ENCODE measurements at places on chromosomes 7 and 10.

GRCh38 chr7:75565132-75565837 lies 73.2 kb downstream of the SPDYE5 start:
- DNase-seq = no peak

DNA sequence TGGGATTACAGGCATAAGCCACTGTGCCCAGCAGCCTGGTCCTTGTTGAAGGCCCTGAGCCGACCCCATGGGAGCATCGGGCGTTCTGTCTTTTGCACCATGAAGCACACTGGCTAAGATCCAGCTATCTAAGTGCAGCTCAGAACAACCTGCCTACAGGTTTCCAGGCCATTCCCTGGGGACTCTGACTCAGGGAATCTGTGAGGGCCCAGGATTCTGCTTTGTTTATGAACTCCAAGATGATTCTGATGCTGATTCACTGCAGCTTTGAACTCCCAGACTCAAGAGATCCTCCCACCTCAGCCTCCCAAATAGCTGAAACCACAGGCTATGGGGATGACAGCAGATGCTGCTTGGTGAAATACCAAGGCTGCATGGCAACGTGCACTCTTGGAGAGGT lies 30.2 kb downstream of the NPTX2 start:
- no peak for DNase-seq

- DNase-seq = no peak
These were observed 81.9 kb downstream of the NPTX2 start for GRCh38 chr7:98698976-98699375.

GRCh38 chr7:97798046-97799019 lies 66.4 kb downstream of the TAC1 start:
- DNase-seq = no peak

GRCh38 chr10:53601260-53601875 lies 828.8 kb upstream of the MBL2 start:
- no peak for DNase-seq

DNA sequence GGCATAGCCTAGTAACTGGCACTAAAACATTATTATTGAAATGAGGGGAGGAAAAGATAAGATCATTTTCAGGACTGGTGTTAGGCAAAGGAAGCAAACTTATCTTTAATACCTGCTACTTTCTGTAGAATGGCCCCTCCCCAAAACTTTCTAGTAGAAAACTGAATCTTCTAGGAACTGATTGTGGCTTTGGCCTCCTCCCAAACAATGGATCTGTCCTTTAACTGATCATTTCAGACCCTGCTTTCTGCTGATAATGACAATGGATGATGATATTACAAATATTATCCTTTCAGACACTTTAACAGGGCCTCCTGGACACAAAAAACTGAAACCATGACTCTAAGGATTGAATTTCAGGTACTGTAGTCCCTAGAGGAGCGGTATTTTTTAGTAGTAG lies 55.1 kb downstream of the EZH2 start:
- DNase-seq = no peak

DNA sequence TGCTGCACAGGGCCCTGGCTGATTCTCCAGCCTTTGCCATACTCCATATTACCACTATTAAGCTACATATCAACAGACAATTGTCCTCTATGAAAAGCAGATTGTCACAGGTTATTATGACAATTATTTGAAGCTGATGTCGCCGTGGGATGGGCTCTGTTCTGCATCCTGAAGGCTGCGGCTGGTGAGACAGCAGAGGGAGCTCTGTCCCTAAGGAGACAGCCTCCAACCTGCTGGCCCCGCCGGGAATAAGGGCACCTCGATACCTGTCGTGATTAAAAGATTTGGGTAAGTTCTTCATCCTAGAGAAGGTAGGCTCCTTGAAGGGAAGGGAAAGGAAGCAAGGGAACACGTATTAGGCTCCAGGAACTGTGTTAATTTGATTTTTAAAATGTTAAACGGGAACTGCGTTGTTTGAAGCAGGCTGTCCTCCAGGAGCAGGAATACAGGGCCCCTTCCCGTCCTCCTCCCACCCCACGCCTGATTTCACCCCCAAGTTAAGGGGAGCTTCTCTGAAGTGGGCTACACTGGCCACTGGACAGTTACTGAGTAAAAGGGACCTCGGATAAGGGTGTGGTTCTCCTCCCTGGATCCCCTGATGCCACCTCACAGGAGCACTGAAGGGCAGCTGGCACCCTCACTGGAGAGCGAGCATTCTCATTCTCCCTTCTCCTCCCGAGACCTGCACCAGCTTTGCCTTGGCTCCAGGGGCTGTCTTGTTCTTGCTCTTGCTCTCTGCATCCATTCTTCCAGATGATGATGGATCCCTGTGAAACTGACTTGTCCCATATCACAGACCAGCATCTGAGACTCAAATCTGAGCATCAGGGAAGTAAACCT lies 11.8 kb upstream of the TIAL1 start:
- no peak for DNase-seq

GRCh38 chr7:37218956-37219355 lies 229.7 kb downstream of the ELMO1 start:
- no peak for DNase-seq

DNA sequence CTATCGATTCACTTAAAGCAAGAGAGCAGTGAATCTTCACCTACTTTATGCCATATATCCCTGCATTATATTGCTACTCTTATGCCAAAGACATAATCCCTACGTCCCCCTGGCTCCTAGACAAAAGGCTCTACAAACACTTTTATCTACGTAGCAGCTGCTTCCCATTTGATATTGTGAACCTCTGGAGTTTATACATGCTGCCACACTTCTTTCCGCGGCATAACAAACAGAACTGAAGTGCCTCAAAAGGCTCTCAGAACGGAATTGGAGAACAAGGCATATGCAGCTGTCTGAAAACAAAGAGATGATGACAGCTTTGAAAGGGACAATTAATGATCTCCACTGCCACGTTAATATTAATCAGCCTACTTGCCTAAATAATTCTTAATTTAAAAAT lies 985.6 kb upstream of the LRRN3 start:
- DNase-seq = no peak

DNA sequence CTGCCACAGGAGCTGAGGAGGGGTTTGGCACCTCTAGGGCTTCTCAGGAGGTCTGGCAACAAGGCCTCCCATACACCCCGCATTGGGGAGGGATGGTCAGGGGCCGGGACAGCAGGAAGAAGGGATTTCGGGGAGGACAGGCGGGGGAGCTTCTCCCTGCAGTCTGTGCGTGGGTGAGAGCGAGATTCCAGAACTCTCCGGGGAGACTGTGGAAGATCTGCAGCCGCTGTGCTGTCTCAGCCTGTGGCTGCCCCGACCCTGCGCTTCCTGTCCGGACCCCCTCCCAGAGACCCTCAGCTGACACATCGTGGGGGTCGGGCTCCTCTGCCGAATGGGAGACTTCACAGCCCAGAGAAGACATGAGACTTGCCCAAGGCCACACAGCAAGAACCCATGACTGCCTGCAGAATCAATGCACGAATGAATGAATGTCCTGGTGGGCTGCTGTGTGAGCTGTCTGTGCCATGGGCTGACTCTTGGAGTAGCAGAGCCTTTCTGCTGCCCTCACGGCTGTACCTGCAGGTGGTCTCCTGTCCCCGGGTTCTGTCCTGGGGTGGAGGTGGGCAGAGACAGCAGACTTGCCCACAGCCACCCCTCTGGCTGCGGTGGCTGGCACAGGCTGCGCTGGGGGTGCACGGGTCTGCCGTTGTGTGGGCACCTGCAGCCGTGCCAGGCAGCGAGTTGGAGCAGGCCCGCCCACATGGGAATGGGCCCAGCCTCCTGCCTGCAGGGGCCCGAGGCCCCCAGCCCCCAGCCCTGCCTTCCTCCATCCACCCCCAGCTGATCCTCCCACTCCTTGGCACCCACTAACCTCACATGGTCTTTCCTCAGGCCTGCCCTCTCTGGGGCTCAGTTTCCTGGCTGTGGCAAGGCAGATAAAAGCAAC lies 16.3 kb upstream of the LFNG start:
- DNase-seq = no peak

GRCh38 chr10:58919927-58920654 lies 256.4 kb upstream of the PHYHIPL start:
- DNase-seq = no peak

DNA sequence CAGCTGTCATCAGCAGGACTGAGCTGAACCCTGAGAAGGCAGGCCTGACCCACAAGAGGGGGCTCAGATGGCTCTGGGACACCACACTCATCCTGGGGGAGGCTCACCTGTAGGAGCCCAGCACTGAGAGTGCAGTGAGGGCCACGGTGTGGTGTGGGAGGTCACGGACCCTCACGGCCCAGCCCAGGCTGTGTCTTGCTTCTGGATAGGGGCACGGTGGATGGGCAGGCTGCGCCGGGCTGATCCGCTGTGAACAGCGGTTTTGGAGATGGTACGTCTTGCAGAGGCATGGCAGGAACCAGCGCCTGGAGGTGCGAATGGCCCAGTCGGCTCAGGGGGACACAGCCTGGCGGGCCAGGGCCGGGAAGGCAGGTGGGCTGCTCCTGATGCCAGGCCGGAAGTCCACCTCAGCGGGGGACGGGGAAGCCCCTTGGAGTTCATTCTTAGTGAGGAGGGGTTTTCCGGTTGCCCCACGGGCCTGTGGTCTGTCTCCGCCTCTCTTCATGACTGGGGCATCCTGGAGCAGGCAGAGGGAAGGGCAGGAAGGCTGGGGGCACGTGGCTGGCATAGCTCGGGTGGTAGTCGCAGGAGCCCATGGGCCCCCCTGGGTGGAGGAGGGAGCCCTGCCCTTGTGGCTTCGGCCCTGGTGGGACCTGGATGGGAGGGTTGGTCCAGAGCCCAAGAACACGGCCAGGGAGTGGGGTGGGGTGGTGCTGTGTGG lies 112.5 kb downstream of the UNCX start:
- DNase-seq = no peak

- no peak for DNase-seq
These were observed 24.5 kb downstream of the ZEB1 start for GRCh38 chr10:31343551-31343950.

GRCh38 chr10:27564880-27565279 lies 60.8 kb downstream of the RAB18 start:
- no peak for DNase-seq

GRCh38 chr10:87508837-87509236 lies 4.1 kb downstream of the MINPP1 start:
- DNase-seq = no peak

DNA sequence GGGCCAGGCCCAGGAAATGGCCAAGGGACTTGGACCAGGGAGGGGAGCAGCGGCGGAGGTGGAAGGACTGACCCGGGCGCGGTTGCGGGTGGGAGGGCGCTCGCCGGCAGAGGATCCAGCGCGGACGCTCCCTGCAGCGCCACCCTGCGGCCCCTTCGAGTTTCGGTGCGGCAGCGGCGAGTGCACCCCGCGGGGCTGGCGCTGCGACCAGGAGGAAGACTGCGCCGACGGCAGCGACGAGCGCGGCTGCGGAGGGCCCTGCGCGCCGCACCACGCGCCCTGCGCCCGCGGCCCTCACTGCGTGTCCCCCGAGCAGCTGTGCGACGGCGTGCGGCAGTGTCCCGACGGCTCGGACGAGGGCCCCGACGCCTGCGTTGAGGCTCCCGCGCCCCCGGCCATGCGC lies 16.8 kb upstream of the ZNF467 start:
- peak; percentile 20 for DNase-seq

- DNase-seq = no peak
These were observed 28.8 kb downstream of the VIPR2 start for GRCh38 chr7:159115601-159116501.

DNA sequence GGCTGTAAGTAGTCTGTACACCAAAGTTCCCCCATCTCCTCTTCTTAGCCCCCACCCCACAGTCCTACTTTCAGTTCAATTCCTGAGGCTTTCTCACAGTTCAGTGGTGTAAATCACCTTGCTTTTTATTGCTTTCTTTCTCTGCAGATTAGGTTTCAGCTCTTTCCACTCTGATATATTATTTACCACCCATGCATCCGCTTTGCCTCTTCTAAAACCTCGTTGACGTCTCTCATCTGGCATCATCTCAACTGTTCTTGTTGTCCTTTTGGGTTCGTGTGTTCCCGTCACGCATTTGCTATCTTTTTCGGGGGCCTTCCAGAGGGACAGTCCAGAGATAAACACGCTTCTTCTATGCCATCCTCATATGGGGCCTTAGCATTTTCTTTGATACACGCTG lies 597.9 kb upstream of the DPP6 start:
- no peak for DNase-seq

DNA sequence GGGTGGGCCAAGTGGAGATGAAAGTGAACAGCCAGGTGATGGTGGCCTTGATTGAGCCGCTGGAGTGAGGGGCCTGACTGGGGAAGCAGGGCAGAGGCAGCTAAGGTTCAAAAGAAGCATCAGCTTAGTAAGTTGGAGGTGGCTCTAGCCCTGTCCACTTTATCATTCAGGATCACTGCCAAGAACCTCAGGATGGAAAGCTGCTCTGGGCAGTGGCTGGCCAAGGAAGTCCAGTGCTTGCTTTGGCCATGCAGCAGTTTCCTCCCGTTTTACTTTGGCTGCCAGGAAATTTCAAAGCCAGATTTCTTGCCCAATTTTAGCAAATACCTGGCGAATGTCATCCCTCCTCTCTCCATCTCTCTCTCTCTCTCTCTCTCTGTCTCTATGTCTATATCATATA lies 384.9 kb downstream of the PLXNA4 start:
- no peak for DNase-seq

DNA sequence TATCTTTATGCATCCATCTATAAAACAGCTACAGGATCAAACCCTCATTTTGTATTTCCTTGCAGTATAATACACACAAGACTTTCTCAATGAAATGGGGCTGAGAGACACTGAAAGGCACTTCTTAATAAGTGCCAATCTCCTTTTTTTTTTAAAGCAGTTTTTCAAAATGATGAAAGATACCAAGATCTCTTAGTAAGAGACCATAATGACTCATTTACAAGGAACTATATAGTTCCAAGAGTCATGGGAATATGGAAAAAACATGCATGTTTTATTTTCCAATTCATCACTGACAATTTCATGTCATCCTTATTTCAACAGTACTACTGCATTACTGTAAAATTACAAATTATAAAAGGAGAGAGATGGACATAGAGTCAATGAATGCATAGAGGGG lies 973.7 kb downstream of the GATA3 start:
- no peak for DNase-seq

DNA sequence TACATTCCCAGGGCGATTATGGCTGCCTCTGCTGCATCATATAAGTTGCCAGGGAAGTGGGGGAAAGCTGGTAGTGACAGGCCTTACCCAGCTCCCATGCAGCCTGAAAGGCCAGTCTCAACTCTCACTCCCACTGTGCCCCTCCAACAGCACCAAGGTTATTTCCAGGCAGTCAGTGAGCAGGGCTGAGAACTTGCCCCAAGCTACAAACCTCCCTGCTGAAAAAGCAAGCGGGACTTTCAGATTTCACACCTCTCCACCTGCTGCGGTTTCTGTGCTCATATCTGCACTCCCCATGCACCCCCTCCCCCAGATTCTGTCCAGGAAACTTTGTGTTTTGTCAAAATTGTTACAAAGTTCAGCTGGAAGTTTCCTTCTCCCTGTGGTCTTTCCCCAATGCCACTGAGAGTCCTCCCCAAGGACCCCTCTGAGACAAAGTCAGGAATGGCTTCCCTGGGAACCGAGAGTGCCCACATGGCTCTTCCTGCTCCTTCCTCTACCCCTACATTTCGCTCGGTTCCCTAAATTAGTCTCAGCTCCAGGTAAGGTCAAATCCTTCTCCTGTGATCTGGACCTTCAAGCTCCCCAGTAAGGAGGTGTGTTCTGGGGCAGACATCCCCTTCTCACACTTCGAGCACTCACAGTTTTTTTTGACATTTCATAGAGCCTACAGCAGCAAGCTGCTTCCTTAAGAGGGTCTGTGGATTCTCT lies 25.3 kb upstream of the WNT2 start:
- no peak for DNase-seq

GRCh38 chr10:76628801-76629200 lies 1008.8 kb downstream of the KCNMA1 start:
- DNase-seq = no peak
